ENCODE measurements at places on chromosomes 4 and X.

DNA sequence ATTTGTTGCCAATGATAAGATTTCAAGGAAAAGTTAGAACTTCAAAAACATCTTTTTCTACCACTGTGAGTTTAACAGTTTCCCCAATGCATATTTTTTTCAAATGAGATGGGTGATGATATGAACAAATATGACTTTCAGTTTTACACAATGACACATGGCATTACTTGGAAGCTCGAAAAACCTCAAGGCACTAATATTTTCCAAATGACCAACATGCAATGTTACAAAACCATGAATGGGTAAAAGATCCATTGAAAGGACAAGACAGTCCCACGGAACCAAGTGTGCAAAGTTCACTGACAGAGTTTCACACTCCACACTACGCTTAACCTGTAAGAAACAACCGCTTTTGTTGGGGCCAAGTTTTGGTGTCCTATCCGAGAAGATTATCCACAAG, 84.5 kb downstream of the CD99L2 start:
- no peak for DNase-seq

GRCh38 chr4:126046081-126046614, 731.4 kb downstream of the FAT4 start:
- DNase-seq: no peak

- no peak for DNase-seq
These were observed 27.2 kb downstream of the LRIT3 start for GRCh38 chr4:109875106-109875505.

DNA sequence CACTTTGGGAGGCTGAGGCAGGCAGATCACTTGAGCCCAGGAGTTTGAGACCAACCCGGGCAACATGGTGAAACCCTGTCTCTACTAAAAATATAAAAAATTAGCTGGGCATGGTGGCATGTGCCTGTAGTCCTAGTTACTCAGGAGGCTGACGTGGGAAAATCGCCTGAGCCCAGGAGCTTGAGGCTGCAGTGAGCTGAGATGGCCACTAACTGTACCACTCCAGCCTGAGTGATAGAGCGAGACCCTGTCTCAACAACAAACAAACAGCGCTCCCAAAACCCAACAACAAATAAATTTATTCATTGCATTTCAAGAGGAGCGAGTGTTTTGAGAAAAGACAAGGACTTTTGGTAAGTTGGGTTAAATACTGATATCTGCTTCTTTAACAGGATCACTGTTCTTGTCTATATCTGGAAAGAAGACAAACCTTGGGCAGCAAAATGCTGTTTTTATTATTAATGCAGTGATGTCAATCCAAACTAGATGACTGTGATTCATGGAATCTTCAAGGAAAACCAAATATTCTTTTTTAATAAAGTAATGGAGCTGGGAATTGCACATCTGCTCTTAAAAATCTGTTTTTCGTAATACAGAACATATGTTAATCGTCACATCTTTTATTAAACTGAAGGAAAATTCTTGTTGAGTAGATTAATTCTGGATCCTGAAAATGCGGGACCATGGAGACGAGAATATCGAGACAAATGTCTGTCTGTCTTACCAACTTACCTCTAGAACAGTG, 90.8 kb upstream of the LIMCH1 start:
- DNase-seq: no peak

GRCh38 chr4:151641167-151641566, 119.6 kb downstream of the GATB start:
- no peak for DNase-seq

DNA sequence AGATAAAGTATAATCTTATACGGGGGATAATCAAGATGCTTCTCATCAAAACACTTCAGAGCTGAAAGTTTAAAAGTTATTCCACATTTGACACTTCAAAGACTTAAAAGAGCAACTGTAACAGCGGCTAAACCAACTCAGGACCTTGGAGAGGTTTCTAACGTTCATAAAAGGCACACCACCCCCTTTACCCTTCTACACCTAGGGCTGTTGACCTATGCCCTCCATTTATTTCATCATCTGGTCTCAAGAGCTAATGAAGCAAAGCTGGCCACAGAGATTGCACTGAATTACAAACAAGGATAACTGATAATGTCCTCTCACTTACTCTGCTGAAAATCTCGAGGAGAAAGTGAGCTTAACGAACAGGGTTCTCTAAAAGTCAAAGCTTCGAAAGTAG, 1.1 kb upstream of the RPS6KA6 start:
- DNase-seq: no peak

- peak; percentile 8 for DNase-seq
These were observed 8.2 kb downstream of the TNIP3 start for GRCh38 chr4:121155893-121156292.

DNA sequence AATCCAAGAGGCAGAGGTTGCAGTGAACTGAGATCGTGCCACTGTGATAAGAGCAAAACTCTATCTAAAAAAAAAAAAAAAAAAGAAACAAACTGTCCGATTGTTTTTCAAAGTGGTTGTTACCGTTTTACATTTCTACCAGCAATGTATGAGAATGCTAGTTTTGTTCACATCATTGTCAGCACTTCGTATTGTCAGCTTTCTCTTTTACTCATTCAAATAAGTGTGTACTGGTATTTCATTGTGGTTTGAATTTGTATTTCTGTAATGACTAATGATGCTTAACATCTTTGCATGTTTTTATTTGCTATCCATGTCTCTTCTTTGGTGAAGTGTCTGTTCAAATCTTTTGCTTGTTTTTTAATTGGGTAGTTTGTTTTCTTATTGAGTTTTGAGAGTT, 65.8 kb downstream of the GPR101 start:
- DNase-seq: no peak

DNA sequence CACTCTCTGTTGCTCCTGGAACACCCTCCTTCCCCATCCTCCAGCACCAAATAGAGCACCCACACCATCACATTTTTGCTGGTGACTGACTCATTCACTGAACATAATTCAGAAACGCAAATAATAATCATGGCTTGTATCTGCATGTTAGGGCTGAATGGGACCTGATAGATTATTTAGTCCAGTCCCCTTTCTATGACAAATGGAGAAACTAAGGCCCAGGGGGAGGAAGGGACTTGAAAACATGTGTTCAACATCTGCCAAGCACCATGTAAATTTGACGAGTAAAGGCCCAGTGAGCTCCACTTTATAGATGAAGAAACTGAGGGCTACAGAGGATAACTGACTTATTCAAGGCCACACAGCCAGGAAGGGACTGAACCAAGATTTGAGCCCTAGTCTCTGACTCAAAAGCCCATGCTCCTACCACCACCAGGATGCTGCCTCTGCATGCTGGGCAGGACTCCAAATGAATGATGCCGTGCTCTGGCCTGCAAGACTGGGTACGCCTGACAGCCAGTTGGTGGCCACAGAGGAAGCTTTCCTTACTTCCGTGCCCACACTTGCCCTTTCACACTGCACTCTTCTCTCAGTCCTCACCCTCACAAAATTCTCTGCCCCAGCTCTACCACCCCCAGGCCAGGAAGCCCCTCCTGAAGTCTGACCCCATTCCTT, 133.3 kb upstream of the PJA1 start:
- DNase-seq: no peak
